ENCODE measurements at places on chromosomes 2 and 18.

DNA sequence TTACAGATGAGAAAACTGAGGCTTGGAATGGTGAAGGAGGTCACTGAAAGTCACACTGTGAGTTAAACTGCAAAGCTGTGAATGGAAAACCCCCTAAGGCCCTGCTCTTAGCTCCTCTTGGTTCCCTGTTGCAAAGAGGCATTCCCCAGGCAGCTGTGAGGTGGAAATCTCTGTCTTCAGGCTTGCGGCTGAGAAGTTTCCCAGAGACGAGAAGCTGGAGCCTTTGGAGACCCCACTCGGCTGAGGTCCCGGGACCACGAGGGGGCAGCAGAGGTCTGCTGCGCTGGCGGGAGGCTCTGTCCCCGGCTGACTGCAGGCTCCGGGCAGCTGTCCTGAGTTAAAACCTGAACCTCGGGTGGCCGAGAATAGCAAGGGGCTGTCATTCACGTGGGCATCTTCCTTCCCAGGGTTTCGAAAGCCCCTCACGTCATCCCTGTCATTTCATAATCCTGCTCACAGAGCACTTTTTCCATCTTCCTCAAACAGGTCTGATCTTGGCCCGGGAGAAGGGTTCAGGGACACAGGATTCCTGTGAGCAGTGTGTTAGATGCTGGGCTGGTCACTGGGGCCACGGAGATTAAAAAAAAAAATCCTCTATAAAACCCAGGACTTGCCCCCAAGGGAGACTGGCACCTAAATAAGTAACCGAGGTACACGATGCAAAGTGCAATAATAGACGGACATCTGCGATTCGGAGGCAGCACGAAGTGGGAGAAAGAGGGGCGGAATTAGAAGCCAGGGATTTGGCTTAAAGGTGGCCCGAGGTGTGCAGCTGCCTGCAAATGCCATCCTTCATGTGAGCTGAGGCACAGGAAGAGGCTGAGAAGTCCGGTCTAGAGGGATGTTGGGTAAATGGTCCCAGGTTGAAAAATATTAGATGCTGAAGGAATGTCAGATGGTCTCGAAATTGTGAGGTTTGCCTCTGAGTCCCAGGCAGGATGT lies 24.6 kb upstream of the ATOH8 start:
- DNase-seq, result peak; percentile 73

DNA sequence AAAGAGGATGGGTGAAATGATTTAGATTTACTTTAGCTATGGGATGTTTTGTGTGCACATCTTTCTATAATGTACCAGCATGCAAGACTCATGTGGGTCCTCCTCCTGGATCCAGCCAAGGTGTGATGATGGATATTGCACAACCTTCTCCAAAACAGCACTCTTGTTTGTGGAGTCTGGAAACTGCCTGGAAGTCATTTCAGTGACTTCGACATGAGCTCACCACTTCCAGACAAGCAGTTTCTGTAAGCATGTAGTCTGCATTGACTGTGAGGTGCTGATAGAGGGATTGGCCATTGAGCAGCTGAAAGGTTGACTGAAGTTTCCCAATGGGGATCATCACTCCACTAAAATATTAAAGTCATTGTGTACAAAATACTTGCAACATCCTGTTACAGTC lies 154.0 kb downstream of the TRIB2 start:
- DNase-seq, result no peak

DNA sequence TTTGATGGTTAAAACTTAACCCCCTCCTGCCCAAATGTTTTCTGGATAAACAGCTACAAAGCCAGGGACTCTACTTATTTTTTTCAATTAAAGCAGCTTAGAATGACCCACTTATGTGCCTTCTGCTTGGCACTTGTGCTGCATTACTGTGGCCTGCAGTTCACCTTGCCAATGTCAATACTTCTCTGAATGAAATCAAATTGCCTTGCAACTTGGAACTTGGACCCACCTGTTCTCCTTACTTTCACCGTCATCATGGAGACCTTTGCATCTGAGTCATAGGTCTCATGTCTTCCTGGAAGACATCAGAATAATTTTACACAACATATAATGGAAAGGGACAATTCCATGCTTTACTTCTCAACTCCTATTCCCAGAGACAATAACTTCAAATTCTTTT lies 92.1 kb upstream of the FHL2 start:
- DNase-seq, result no peak

- DNase-seq, result peak; percentile 34
Measured at GRCh38 chr2:152189622-152190495, 14.3 kb upstream of the STAM2 start.
